ENCODE measurements at places on chromosomes 3 and 15.

DNA sequence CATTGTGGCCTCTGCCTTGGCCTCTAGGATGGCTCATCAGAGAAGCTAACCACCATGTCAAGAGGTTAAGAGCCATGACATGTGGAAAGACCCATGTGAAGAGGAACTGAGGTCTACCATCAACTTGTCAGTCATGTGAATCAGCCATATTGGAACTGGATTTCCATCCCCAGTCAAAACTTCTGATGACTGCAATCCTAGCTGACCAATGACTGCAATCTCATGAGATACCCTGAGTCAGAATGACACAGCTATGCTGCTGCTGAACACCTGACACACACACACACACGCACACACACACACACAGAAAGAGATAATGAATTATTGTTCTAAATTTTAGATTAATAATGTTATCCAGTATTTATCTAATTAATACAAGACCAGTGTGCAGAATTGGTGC is 337.5 kb upstream of the LMCD1 start:
- no peaks in the 10 kb centered on the region for H3K27me3 ChIP-seq
- no peak for DNase-seq
- H3K27ac ChIP-seq: no peak overlapping the region
- no peak overlapping the region for H3K4me3 ChIP-seq
- H3K36me3 ChIP-seq: no peaks in the 10 kb centered on the region
- H3K4me1 ChIP-seq: no peaks in the 10 kb centered on the region

DNA sequence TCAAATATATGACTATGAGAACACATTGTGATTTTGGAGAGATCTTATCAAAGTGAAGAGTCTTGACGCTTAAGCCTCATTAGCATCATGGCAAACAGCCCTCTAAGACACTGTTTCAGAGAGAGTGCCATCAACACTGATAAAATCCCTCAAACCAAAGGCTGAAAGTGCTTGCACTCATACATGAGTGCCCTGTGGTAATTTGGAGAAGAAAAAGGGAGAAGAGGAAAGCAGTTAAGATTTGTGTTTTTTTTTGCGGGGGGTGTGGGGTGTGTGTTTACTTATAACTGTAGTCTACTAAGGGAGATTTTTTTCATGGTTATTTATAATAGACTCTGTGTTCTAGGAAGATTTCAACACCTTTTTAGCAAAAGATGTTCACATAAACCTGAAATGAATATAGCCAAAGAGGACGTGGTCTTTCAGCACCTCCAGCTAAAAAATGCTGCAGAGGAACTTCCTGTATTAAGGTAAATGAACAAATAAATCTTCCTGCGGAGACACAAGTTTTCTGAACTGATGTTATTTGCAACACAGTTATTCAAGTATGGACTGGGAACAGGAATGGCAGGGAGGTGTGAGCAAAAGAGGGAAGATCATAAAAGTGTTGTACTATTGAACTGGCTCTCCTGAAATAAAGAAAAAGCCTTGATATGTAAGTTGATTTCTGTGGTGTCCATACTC is 81.9 kb upstream of the TGFBR2 start:
- DNase-seq: no peak
- no peaks in the 10 kb centered on the region for H3K4me1 ChIP-seq
- H3K36me3 ChIP-seq: no peaks in the 10 kb centered on the region
- no peaks in the 10 kb centered on the region for H3K27me3 ChIP-seq

GRCh38 chr3:186839874-186840641 is 2.5 kb upstream of the ADIPOQ start:
- no peak overlapping the region for H3K4me3 ChIP-seq
- H3K27me3 ChIP-seq: no peaks in the 10 kb centered on the region
- H3K36me3 ChIP-seq: no peaks in the 10 kb centered on the region

- H3K36me3 ChIP-seq: no peaks in the 10 kb centered on the region
- H3K4me3 ChIP-seq: no peak overlapping the region
- no peak for DNase-seq
- no peaks in the 10 kb centered on the region for H3K27me3 ChIP-seq
- no peak overlapping the region for H3K27ac ChIP-seq
Measured at GRCh38 chr3:23377928-23378672, 175.0 kb downstream of the UBE2E2 start.

DNA sequence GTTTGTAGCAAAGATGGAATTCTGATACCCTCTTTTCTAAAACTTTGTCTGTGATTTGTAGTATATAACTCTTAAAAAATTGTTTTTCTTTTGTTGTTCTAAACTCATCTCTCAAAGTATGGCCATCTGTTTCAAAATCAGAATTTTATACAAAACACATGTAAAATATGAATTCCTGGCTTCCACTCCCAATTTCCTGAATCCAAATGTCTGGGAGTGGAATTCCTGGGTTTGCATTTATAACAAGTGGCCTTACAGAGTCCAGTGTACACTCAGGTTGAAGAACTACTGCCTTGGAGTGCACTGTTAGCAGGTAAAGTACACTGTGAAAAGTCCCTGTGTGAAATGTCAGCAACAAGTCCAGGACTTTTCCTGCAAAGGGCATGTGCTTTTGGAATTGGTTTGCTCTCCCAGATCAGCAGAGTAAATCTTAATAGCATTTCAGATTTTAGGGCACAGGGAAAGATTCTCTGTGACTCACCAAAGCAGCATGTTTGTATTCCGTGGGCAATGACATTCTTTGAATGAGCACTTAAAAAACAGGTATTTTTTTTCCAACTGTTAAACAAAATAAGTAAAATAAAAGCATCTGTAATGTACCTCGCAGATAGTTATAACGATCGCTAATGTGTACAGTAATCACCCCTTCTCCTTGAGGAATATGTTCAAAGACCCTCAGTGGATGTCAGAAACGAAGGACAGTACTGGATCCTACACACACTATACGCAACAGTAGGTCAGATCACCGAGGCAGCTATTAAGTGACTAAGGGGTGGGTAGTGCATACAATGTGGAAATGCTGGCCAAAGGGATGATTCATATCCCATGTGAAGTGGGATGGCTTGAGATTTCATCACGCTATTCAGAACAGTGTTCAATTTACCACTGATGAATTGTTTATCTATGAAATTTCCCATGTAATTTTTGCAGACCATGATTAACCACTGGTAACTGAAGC is 2.0 kb upstream of the CLDN16 start:
- no peak overlapping the region for H3K4me3 ChIP-seq
- no peaks in the 10 kb centered on the region for H3K27me3 ChIP-seq
- H3K36me3 ChIP-seq: no peaks in the 10 kb centered on the region
- no peak overlapping the region for H3K27ac ChIP-seq

GRCh38 chr15:69843900-69844304 is 253.8 kb downstream of the TLE3 start:
- no peak overlapping the region for H3K27ac ChIP-seq
- H3K36me3 ChIP-seq: no peaks in the 10 kb centered on the region
- H3K4me1 ChIP-seq: peaks cover 4% of the 10 kb centered on the region
- H3K4me3 ChIP-seq: no peak overlapping the region

- H3K27ac ChIP-seq: no peak overlapping the region
- no peak for DNase-seq
- H3K4me1 ChIP-seq: no peaks in the 10 kb centered on the region
- no peaks in the 10 kb centered on the region for H3K27me3 ChIP-seq
Measured at GRCh38 chr15:58432401-58432800, 610 bp downstream of the LIPC start.

DNA sequence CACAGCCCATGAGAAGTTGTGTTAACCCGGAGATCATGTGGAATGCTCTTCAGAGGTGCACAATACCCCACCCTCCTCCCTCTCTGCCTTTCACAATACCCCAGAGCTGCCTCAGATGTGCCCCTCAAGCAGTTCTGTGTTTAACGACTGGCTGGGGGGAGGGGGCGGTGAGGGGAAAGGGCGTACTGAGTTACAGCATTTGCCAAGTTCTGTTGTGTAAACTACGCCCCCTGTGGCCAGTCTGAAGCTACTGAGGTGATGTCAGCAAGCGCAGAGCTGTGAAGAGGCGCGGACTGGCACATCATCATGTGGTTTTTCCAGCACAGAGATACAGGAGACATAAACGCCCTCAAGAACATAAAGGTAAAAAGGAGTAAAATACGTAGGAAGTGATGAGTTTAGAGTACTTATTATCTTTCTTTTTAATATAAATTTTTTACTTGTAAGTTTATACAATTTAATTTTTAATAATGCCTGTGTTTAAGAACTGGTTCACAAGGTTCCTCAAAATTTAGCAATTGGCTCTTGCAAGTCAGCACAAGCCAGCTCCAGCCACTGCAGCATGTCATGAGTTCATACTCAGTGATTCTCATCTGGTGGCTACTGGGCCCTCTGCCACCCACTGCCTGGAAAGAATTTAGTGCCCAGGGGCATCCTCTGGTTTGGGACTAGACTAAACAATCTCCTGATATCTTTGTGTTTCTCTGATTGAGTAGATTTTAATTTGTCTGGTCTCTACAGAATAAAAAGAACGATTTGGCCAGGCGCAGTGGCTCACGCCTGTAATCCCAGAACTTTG is 1.7 kb downstream of the EPB42 start:
- H3K4me1 ChIP-seq: no peaks in the 10 kb centered on the region
- H3K4me3 ChIP-seq: no peak overlapping the region
- DNase-seq: no peak
- H3K36me3 ChIP-seq: no peaks in the 10 kb centered on the region

DNA sequence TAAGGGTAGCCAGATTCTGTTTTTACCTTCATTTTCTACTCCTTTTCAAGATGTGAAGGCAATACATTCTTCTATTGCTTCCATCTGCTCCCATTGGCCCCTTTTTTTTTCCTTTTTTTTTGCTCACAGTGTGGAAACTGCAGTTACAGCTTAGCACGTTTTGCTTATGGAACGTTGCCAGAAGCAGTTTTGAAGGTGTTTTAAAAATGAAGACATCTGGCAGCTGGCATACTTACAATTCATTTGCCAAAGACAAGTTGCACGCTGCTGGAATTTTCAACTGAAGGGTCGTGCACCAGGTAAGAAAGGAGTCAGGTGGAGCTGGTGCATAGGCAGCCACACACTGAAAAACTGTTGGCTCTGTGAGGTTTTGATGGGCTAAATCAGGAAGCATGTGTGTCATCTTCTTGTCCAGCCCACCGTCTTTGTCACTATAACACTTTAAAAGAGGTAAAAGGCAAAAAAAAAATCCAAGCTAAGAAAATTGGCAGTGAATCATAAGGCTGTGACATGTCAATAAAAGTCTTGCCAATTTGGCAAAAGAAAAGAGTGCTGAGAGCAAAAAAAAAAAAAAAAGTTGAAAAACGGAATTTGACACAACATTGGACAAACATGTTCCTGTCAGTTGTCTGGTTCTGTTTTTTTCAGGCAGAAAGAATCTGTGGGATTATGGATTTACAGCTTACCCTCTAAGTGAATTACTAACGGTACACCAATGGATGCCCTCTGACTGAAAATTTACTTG is 225.4 kb upstream of the SOX2 start:
- no peaks in the 10 kb centered on the region for H3K36me3 ChIP-seq
- H3K27me3 ChIP-seq: no peaks in the 10 kb centered on the region
- H3K27ac ChIP-seq: no peak overlapping the region
- H3K4me1 ChIP-seq: no peaks in the 10 kb centered on the region

Measured in heart left ventricle (tissue), 16 donors.